NCI-H1694 (cell line): ENCODE measurements at places on chromosomes 3 and 15.

GRCh38 chr3:109899925-109900324 lies 562.6 kb upstream of the DPPA4 start:
- DNase-seq = no peak

GRCh38 chr15:23035964-23036566 lies 3.3 kb downstream of the TUBGCP5 start:
- DNase-seq = no peak

DNA sequence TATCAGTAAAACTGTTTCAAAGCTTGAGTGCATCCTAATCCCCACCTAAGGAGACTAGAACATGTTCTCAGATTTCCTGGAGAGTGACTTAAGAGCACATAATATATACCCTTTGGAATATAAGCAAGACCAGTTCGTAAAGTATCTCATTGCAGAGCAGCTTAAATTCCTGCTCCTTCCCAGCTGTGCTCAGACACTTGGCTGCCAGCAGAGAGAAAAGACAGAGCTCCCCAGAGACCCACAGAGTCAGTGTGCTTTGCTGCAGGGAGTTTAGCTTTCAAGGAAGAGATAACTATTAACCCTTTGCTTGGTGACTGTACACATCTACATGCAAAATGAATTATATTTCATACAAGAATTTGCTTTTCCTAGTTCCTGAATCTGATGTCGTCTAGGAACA lies 338.1 kb upstream of the ARHGEF26 start:
- DNase-seq = no peak

DNA sequence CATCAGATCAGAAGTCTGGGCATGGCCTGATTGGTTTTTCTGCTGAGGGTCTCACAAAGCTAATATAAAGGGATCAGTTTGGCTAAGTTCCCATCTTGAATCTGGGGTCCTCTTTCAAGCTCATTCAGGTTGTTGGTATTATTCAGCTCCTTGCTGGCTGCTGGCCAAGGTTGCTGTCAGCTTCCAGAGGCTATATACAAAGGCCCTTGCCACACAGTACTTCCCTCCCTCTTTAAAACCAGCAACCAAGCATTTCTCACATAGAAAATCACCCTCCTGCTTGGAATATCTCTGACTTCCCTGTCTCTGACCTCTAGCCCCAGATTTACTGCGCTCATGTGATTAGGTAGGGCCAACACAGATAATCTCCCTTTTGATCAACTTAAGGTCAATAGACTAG lies 442.9 kb downstream of the ERC2 start:
- no peak for DNase-seq

DNA sequence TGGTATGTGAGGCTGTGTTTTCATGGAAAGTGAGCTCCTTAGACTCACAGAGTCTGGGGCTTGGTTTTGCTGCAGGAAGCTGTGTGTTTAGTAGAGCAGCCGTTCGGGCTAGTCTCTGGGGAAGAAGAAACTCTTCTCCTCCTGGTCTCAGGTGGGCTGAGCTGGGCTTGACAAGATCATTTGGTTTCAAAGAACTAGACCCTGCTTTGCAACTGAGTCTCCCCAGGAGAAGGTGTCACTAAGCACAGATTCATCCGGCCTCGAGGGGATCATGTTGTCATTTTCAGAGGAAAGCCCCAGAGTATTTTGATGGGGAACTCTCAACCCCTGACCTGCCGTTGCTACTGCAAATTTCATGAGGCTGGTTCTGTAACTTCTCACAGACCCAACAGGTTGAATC lies 188.5 kb downstream of the FAM43A start:
- DNase-seq = no peak

DNA sequence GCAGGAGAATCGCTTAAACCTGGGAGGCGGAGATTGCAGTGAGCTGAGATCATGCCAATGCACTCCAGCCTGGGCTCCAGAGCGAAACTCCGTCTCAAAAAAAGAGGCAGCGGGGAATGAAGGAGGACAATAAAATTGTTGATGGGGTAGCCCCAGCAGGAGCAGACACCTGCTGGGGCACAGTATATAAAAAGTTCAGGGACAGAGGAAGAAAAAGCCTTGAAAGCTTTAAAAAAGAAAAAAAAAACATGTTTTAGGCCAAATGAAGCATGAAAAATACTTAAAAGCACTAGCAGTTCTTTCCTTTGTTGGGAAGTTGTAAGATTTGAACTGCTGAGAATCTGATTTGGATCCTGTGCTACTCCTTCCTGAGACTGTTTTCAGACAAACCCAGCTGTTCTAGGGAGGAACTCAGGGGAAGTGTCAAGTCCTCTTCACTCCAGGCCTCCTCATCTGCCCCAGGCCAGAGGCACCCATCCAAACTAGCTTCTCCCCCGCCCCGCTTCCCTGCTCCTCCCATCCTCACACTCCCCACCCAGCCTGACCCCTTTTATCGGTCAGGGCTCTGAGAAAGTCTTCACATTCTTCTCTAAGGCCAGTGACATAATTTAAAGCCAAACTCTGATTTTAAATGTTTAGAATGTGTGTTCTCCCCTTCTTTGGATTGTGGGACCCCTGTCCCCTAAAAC lies 4.9 kb downstream of the IL17RD start:
- no peak for DNase-seq

- no peak for DNase-seq
Measured at GRCh38 chr15:58139276-58139988, 1.3 kb downstream of the AQP9 start.

GRCh38 chr3:49912881-49913281 lies 9.2 kb upstream of the MST1R start:
- DNase-seq = peak; percentile 40
